ENCODE measurements at places on chromosomes 1 and 21. TPM values are rescaled to one million over a fixed set of nuclear protein-coding genes. Genes with fewer than 3 reads are reported as not detected.

GRCh38 chr1:49552101-49552500 is 471.7 kb downstream of the AGBL4 start:
- no peak overlapping the region for H3K27ac ChIP-seq
- no peaks in the 10 kb centered on the region for H3K4me1 ChIP-seq
- DNase-seq: no peak
- peaks cover 2% of the 10 kb centered on the region for H3K27me3 ChIP-seq
- no peaks in the 10 kb centered on the region for H3K36me3 ChIP-seq

- no peaks in the 10 kb centered on the region for H3K4me1 ChIP-seq
- no peaks in the 10 kb centered on the region for H3K27me3 ChIP-seq
- H3K36me3 ChIP-seq: peaks cover 4% of the 10 kb centered on the region
- no peak overlapping the region for H3K27ac ChIP-seq
- H3K4me3 ChIP-seq: no peak overlapping the region
Measured at GRCh38 chr1:231853588-231854207, 227.1 kb downstream of the DISC1 start.

DNA sequence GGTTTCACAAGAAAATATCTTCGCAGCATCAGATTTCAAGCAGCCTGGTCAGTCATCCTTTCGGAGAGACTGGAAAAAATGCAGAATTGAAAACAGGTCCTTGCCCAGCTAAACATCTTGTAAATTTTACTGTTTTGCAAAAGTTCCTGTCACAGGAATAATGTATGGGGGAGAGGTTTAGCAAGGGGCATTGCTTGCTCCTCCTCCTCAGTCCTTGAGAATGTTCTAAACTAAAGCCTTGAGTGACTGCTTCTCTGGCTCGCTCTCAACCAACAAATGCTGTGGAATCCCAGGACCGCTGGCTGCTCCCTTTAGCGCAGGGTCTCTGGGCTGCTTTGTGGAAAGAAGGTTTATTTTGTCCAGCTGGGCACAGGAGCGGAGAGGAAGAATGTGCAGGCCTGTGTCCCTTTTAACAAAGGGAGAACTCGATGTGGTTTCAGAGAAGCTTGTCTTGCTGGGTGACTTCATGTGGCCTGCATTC is 33.6 kb upstream of the FHAD1 start:
- no peak overlapping the region for H3K4me3 ChIP-seq
- no peak for DNase-seq
- no peaks in the 10 kb centered on the region for H3K36me3 ChIP-seq

DNA sequence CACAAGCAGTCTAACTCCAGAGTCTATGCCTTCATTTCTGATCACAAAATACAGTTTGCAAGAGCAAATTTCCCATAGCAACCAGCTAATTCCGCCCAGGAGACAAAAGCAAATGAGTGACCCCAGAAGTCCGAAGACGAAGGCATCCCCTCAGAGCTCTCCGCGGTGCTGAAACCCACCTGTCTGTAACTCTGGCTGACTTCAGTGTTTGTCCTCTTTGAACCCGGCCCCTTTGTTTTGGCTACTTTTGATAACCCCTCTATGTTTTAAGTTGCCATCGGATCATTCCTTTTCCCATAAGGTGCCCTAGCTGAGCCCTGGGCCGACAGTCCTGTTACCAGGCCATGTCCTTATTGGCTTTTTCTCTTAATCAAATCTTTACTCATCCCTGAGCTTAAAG is 515.8 kb downstream of the PTPRU start:
- H3K36me3 ChIP-seq: no peaks in the 10 kb centered on the region
- no peak overlapping the region for H3K4me3 ChIP-seq
- no peak for DNase-seq
- H3K27ac ChIP-seq: no peak overlapping the region
- H3K4me1 ChIP-seq: no peaks in the 10 kb centered on the region

DNA sequence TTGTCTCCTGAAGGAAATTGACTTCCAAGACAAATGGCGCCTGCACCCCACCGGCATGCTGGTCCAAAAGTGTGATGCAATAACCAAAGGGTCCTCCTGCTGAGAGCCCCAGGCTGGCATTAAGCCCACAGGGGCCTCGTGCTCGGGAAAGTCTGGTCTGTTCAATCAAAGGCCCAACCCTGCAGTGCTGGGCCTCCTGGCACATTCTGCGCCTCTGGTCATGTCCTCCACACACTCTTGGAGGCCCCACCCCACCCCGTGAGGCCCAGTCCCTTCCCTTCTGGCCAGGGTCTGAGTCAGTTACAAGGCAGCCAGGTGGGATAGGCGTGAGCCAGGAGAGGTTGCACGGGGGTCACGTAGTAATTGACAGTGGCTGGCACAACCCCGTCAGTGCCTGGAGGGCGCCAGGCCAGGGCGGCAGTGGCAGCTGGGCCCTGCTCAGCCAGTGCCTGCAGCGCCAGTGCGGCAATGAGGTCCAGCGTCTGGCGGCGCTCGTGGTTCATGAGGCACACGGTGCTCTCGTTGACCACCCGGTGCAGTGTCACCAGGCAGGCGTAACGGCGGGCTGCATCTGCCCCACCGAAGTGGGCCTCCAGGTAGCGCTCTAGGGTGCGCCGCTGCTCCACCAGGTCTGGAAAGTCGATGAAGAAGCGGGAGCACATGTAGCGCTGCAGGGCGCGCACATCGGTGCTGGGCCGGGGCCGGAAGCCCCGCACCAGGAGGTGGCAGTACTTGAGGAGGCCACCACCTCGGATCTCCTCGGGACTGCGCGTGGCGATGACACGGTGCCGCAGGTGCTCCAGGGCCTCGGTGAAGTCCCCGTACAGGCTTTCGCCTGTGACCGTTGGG is 6.8 kb downstream of the TENT5B start:
- no peak overlapping the region for H3K4me3 ChIP-seq
- no peaks in the 10 kb centered on the region for H3K4me1 ChIP-seq
- DNase-seq: no peak
- H3K36me3 ChIP-seq: no peaks in the 10 kb centered on the region
- no peaks in the 10 kb centered on the region for H3K27me3 ChIP-seq

- no peak for DNase-seq
- no peak overlapping the region for H3K27ac ChIP-seq
- no peaks in the 10 kb centered on the region for H3K4me1 ChIP-seq
Measured at GRCh38 chr1:166119471-166119965, 47.3 kb downstream of the FAM78B start.

DNA sequence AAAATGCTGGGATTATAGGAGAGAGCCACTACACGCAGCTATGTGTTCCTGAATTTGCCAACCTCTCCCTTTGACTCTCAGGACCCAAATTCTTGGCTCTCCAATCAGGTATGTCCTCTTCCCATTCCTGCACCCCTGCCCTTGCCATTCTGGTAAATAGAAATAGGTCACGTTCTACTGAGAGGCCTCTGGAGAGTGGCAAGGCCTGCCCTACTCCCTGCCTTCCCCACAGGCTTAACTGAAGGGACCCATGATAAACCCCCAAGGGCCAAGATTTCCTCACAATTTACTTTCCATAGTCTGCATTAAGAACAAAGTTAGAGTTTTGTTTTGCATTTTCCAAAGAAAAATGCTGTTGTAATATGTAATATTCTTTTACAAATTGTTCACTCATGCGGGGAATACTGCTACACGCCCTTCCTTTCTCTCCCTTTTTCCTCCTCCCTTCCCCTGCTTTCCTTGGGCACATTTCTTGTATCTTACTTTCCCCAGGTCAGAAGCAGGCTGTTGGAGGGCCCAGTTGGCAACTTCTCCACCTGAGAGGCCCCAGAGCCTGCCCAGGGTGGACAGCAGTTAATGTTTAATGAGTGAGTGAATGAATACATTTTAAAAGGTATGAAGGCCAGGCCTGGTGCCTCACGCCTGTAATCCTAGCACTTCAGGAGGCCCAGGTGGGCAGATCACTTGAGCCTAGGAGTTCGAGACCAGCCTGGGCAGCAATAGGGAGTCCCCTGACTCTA is 33.9 kb upstream of the PUM1 start:
- H3K27me3 ChIP-seq: no peaks in the 10 kb centered on the region
- no peak overlapping the region for H3K4me3 ChIP-seq
- no peak for DNase-seq

The HTR6 gene
- total RNA-seq: 0.23 TPM

The WNT3A gene
- not detected for total RNA-seq

The SLC44A5 gene
- total RNA-seq: not detected

The CITED4 gene
- 28.4 TPM for total RNA-seq

The C1QTNF12 gene
- total RNA-seq: 4.2 TPM
